ENCODE measurements at places on chromosomes 2 and 18.
A peak's percentile ranks its signal among the peaks of the same experiment; 100 is the strongest.

GRCh38 chr2:98944775-98945174 is 8.8 kb upstream of the CRACDL start:
- no peak for DNase-seq

GRCh38 chr18:65988972-65989371 is 238.2 kb downstream of the CDH7 start:
- DNase-seq = no peak

DNA sequence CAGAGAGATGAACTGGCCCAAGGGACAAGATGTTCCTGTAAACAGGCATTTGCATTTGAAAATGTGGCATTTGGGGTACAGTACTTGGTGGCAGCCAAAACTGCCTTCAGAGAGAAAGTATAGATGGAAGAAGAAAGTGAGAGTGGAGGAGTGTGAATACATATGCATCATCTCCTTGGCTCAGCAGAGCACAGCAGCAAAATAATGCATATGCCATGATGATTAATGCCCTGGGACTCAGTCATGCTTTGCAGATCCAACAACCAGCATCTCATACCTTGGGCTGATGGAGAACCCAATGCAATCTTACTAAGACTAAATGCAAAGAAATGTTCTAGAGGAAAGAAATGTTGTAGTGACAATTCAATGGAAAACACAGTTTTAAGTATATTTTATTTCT is 29.7 kb upstream of the CYTIP start:
- no peak for DNase-seq

DNA sequence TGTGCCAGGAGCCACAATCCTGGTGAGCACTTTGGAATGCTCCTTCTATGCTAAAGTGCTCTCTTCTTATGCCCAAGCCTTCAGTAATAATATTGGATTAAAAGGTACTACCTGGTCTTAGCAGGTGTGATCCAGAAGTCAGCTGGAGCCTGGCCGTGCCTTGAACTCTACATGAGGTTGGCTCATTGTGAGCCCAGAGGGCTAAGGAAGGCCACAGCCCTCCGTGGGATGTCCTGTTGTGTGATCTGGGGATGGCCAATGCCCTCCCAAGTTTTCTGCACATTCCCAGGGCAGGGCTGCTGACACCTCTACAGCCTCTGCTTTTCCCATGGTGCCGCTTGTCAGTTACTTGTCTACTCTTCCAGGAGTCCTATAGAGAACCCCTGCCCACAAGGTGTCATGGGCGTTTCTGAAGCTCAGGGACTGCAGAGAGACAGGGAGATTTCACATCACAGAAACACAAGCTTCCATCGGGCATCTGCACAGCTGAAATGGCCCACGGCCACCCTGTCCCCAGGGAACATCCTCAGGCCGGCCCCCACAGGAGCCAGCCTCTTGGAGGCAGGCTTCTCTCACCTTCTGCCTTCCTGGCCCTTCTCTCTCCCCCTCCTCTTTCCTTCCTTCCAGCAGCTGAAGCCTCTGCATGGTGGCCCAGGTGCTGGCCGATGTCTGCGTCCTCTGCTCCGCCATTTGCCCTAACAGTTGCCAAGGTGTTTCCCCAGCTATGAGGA is 27.3 kb upstream of the GPR55 start:
- DNase-seq = no peak

- DNase-seq = no peak
These were observed 34.3 kb downstream of the MAL start for GRCh38 chr2:95059656-95060370.

- no peak for DNase-seq
These were observed 185.1 kb downstream of the MYO5B start for GRCh38 chr18:50009773-50010335.

GRCh38 chr2:8149985-8150539 is 531.8 kb upstream of the ID2 start:
- no peak for DNase-seq

DNA sequence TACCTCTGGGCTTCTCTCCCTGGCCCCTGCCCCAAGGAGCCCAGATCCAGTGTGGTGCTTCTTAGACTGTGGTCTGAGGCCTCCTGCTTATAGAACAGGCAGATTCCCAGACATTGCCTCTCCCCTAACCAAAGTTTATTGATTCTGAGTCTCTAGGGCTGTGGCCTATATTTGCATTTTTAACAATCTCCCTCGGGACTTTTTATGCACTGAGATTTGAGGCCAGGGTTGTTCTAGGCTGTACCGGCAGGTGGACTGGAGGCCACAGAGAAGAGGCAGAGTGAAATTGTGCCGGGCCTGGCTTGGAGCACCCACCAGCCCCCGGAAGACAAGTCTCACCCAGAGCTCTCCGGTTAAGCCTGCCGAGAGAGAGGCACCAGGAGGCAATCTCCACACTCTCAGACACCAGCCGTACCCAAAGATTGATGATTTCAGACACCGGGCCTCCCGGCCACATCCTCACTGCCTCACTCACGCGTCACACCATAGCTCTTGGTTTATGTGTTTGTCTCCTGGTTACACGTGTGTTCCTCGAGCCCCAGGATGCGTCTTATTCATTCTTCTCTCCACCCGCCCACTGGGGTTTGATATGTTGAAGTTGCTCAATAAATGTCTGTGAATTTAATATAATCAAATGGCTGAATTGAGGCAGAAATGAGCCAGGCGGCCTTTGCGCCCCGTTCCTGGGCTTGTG is 203.7 kb downstream of the KLHL29 start:
- DNase-seq = no peak

GRCh38 chr2:168811696-168812095 is 9.3 kb downstream of the NOSTRIN start:
- DNase-seq = no peak

DNA sequence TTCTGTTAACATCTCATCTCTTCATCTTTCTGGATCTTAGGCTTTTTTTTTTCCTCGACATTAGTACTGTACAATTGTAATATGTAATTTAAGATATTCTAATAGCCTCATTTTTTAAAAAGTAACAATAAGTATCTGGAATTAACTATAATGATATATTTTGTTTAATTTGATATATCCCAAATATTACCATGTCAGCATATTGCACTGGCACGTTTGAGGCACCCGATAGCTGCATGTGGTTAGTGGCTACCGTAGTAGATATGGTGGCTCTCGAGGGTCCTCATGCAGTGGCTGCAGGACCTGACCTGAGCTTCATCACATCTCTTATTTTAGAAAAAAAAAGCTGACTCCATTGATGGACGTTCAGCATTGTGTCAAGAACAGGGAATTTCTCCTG is 371.9 kb downstream of the DPP10 start:
- no peak for DNase-seq

- DNase-seq = no peak
These were observed 10.4 kb downstream of the FOXI3 start for GRCh38 chr2:88442061-88442460.

GRCh38 chr2:48574353-48575287 is 43.0 kb upstream of the GTF2A1L start:
- no peak for DNase-seq

DNA sequence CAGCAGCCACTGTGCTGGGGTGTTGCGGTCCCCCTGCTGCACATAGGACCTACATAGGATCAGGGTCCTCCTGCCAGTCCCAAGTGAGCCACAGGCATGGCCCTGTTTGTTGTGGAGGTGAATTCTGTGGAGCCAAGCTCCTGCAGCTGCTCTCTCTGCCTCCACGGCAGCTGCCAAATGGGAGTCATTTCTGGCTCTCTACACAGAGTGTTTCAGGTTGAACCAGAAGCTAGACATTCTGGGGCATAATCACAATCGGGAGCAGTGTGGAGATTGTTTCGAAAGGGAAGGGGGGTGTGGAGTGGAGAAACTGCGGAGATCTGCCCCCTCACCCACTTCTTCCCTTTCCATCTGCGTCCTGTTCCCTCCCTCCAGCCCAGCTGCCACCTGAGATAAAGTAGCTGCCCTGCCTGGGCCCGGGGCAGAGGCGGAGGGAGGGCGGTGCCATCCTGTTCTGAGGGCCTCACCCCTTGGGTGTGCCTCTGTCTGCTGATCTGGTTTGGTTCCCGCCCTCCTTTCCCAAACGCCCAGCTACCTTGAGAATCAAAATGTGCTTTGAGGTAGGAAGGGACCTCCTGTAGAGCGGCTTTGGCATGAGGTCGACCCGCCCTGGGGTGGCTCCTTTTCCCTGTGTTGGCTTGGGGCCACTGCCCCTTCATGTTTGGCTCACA is 139.4 kb downstream of the WDSUB1 start:
- DNase-seq = peak; percentile 33

DNA sequence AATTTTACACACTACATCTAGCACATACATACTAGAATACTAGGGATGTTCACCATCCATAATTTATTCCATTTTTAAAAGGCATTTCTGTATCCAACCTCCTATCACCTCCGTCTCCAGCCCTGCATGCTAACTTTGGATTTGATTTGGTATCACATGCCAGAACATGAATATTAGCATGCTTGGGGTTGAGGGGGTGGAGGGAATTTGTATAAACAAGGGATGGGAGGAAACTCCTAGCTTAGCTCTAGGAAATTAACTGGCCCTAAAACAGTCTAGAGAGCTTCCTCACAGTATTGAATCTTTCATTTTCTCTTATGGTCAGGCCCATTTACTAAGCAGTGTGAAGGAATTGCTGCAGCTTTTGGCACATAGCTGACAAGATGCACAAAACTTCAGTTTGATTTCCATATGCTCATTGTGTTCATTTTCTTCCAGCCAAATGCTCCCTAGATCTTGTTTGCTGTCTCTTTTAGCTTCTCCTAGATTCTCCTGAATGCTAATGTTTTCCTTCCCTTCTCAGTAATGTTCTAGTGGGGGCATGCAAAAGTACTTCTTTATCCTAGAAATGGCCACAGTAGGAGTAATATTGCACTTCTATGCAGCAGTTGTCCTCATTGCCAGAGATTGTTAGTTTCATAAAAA is 135.2 kb downstream of the VWC2L start:
- DNase-seq = no peak

DNA sequence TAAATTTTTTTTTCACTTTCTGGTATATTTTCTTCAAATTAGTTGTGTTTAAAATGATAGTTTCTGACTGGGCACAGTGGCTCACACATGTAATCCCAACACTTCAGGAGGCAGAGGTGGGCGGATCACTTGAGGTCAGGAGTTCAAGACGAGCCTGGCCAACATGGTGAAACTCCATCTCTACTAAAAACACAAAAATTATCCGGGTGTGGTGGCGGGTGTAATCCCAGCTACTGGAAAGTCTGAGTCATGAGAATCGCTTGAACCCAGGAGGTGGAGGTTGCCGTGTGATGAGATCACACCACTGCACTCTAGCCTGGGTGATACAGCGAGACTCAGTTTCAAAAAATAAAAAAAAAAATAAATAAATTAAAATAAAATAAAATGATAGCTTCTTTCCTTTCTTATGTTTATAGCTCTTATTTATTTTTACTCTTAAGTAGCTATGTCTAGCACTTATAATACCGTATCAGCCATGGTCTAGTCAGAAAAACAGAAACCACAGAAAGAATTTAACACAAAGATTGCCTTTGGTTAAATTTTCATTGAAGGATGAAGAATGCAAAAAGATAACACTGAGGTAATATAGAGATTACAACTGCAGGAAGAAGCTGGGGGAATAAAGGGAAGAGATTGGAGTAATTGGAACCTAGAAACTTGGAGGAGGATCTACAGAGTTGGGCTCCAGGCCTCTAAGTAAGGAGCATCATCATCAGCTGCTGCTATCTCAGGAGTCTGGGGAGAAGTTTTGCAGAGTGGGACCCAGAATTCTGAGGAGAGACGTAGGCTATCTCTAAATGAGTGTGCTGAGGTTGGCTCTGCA is 54.7 kb upstream of the MBOAT2 start:
- DNase-seq = no peak

- no peak for DNase-seq
These were observed 136.4 kb upstream of the PIK3C3 start for GRCh38 chr18:41818381-41819355.

GRCh38 chr2:86372133-86372532 is 34.7 kb upstream of the REEP1 start:
- no peak for DNase-seq

DNA sequence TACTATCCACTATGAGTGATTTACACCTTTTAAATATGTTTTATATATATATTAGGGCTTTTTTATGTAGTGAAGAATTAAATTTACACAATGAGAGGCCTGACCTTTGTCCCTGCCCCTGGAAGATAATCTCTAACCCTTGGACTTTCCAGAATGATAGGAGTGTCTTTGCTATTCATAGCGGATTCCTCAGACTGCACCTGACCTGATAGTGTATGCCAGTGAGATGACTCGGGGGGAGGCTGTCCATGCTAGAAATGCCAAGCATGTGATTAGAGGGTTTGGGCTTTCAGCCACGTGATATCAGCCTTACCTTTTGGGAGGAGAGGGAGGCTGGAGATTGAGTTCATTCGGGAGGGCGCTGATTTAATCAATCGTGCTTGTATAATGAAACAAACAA is 44.1 kb upstream of the LHCGR start:
- DNase-seq = no peak

DNA sequence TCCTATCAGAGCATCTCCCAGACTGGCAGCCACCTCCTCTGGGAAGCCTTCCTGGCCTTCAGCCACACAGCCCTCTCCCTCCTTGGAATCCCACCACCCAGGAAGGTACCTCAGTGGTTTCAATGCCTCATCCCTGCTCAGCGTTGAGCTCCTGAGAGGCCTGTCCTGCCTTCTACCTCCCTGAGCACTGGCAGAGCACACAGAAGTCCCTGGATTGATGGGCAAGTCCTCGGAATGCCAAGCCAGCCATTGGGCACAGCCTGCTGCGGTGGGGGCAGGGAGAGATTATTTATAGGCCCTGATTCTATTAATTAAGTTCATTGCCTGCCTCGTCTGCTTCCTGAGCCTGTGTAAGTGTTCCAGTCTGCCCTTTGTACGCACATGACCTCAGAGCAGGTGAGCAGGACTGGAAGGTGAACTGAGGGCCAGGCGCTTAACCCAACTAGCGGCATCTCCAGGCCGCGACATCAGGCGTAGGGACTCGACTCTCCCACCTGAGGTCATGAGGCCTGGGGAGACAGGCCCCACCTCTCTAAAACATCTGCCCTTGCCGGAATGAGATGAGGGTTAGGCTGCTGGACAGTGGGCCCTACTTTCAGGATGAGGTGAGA is 63.4 kb downstream of the SMAD7 start:
- DNase-seq = no peak

DNA sequence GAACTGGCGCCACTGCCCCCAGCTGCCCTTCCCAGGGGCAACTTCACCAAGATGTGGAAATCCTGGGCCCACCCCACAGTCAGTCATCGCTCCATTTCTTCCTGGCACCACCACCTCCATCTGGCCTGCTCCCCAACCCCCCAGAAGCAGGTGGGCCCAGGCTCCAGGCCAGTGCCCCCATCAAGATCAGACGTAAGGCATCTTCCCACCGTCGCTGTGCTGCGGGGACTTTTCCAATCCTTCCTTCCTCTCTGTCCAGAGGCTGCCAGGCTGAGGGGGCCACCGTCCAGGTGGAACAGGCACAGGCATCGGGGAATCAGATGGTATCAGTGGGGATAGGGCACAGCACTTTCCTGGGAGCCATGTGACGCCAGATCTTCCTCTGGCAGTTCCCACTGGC is 8.1 kb downstream of the PRLH start:
- DNase-seq = no peak

DNA sequence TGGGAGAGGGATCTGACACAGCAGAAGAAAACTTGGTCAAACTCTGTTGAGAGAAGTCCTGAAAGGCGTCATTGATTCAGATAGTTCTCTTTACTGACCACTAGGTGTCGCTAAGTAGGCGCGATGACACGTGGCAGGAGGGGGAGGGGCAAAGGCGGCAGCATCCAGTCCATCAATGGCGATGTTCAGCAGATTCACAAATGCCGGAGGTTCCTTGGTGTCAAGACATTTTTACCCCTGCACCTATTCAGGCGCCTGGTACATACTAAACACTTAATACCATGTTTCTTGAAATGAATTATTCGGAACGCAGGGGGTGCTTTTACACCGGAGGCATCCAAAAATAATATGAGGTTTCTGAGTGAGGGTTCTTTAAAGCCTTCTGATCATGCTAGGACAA is 3.0 kb upstream of the PLEK start:
- DNase-seq = peak; percentile 15

- no peak for DNase-seq
These were observed 15.3 kb downstream of the YPEL5 start for GRCh38 chr2:30161929-30162706.

All from cerebellum (tissue), 4 donors.